ENCODE measurements at places on chromosomes 6 and 20.

DNA sequence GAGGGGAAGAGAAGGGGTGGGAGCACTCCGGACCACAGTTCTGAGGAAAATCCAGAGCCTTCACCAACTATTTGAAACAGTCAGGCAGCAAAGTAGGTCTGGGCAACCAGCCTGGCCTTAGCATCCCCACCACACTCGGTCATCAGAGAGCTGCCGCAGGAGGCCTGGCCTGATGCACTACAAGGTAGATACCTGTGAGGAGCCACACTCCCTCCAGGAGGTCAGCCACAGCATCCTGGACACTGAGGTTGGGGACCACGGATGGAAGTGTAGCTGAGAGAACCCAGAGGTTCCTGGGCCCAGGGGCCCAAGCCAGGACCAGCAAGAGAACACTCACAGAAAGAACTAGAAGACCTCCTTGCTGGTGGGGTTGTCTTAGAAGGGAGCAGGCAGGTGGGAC, 194.8 kb upstream of the PROKR2 start:
- no peak for DNase-seq

DNA sequence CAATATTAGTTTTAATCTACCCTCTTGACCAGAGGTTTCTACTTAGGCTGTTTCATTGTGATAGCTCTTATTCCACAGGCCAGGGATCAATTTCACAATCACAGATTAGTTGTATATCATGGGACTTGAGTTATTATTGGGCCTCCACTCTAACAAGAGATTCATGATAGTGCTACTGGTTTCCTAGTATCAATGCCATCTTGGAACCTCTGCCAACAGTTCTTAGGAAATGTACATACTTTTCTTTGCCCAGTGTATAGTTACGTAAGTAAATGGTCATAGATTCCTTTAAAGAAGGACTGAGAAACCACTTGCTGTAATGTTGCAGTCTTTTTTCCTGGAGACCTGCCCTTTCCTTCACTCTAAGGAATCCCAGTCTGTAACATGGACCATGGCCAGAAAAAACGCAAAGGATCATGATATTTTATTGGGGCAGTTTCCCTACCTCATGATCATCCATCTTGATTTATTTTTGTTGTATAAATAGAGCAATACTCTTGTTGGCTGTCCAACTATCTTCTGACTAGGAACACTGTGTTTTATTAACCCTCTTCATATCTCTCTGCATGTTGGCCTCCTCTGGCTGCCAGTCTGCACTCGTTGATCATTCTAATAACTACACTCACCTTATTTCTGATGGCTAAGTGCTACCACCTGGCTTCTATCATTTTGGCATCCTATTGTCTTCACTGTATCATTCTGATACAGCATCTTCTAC, 38.0 kb upstream of the VGLL2 start:
- DNase-seq = no peak

DNA sequence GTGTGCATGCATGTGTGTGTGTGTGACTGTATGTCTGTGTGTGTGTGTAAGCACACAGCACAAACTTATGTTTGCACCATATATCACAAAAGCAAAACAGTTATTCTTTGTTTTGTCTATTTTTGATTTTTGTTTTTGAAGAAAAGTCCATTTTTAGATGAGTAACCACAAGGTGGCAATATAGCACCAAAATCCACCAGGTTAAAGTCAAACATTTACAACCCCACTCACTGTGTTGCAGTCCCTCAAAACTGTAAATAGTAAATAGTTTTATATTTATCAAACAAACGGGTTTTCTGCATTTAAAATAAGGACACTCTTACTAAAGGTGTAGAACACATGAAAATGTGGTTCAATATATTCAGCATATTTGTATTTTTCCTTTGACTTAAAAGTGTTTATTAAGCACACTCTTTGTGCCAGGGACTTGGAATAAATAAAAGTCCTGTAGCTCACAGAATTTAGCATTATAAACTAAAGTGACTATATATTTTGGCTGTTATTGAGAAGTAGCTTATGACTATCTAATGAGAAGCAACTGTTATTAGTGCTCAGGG, 118.5 kb downstream of the GFRAL start:
- DNase-seq = no peak

DNA sequence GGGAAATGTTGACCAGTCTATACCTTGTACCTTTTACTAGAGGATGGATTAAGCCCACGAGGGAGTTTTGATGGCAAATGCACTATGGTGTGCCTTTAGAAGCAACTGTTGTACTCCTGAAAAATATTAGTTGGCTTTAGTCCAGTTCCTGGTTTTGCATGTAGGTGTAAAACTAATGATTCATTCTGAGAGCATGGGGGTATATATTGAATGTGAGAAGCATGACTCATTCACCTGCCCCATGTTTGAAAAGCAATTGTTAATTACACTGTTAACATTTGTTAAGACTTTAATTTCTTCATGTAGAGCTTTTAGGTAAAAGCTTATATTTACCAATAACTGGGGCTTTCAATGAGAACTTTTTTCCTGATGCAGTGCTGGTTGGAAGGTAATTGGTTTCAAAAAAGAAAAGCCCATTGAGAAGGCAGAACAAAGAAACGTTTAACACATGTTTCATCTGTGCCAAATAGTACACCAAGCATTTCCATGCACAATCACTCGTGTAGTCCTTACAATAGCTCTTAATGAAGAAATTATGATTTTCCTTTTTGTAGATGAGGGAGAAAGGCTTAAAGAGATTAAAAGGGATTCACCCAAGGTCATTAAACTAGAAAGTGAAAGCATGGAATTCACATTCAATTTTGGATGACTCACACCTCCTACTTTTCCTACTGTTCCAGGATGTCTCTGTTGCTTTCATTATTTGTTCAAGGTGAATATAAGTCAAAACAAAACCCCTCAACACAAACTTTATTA, 134.1 kb downstream of the CCDC170 start:
- no peak for DNase-seq

GRCh38 chr6:46901882-46902314, 19.8 kb downstream of the ADGRF5 start:
- DNase-seq = no peak

DNA sequence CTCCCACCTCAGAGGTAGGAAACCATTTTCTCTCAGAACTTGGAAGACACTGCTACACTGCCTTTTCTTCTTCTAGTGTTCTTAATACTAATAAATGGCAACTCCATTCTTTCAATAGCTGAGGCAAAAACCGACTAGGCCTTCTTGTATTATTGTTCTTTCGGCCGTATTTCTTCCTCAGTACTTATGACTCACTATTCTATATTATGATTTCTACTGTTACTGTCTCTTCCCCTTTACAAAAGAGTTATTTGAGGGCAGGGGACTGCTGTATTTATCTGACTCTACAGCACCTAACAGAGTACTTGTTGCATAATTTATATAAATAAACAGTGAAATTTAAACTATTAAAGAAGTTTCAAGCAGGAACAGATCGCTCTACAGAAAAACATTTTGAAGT, 3.1 kb downstream of the DNAAF9 start:
- DNase-seq = no peak

GRCh38 chr20:33914919-33915318, 78.8 kb upstream of the RALY start:
- no peak for DNase-seq

- DNase-seq = no peak
Measured at GRCh38 chr6:163338671-163339405, 75.7 kb upstream of the QKI start.

- no peak for DNase-seq
Measured at GRCh38 chr6:115270953-115271352, 789.7 kb downstream of the FRK start.

DNA sequence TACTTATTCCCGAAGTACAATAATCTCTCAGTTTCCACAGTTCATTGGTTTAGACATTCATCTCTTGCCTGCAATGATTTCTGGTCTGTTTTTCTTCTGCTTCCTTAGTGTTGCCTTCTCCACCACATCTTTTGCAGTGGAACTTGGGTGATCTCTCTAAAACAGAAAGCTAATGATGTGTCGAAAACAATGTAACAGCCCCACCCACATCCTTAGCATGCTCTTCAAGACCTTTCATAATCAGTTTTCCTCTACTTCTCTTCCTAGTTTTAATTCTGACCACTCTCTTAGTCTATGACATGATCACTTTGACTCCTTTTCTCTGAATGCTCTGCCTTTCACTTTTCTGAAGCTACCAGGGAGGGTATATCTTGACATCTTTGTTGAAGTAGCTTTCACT, 1007.9 kb upstream of the CITED2 start:
- no peak for DNase-seq

- no peak for DNase-seq
Measured at GRCh38 chr20:16228722-16229121, 344.5 kb downstream of the KIF16B start.

- DNase-seq = no peak
Measured at GRCh38 chr6:70286905-70287304, 16.0 kb downstream of the COL9A1 start.

- DNase-seq = no peak
Measured at GRCh38 chr20:56808117-56808725, 179.1 kb downstream of the TFAP2C start.

- no peak for DNase-seq
Measured at GRCh38 chr6:151179321-151179720, 60.4 kb upstream of the AKAP12 start.

- no peak for DNase-seq
Measured at GRCh38 chr6:136550045-136550329, 235 bp downstream of the MAP7 start.

DNA sequence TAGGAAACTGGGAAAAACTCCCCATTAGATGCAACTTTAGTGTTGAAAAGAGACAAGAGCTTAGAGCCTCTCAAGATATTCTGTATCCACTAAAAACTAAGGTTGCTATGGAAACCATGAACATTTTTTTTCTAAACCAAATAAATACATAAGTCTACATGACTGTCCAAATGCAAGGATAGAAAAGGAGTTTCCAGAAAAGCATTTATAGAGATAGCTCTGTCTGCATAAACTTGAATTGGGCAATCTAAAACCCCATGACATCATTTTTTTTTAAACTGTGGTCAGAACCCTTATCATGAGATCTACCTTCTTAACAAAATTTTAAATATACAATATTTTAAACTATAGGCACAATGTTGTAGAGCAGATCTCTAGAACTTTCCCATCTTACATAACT, 36.4 kb upstream of the FAM83B start:
- no peak for DNase-seq

DNA sequence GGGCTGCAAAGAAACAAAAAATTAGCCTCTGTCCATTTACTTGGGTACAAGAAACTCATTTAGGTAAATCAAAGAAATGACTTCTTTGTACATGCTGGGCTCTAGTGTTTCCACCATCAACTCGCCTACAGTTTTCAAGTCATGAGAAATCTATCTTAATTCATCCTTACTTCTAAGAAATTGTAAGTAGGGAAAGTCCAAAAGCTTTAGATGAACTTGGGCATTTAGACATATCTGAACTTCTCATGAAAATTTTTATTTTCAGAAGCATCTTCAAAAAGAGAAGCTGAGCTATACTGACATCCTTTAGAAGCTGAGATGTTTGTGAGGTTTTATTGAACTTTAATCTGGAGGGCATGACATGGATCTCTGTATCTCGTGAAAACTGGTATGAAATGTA, 117.3 kb downstream of the MYB start:
- DNase-seq = no peak

DNA sequence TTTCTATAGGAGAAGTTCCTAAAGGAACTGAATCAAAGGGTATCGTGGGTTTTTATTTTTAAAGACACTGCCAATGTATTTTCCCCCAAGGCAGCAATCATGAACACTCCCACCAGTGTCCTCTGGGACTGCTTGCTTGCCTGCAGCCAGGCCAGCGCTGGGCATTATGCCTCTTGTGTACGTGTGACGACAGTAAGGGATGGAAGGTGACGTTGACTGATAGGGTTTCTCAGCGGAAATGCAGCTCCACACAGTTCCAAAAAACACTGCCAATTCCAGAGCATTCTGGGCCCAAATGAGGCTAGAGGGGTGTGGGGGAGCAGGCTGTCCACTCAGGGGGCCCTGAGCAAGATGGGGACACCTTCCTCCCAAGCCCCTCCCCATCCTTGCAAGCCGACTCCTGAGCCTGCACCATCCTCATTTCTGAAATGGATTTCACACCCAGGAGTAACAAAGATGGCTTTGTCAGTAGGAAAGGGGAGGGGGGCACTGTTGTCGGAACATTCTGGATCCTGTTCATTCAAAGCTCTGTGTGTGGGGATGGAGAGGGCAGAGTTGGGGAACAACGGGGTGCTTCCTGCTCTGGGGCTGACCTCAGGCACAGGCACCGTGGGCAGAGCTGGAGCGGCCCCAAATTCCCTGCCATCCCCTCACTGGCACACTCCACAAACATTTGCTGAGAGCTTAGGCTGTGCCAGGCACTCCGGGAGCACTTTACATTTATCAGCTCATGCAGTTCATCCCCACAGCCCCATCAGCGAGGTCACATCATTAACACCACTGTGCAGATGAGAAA, 20.0 kb downstream of the PREX1 start:
- no peak for DNase-seq

- no peak for DNase-seq
Measured at GRCh38 chr20:61762167-61762710, 303.4 kb downstream of the TAF4 start.

GRCh38 chr6:43454696-43455530, 435 bp downstream of the DLK2 start:
- no peak for DNase-seq

DNA sequence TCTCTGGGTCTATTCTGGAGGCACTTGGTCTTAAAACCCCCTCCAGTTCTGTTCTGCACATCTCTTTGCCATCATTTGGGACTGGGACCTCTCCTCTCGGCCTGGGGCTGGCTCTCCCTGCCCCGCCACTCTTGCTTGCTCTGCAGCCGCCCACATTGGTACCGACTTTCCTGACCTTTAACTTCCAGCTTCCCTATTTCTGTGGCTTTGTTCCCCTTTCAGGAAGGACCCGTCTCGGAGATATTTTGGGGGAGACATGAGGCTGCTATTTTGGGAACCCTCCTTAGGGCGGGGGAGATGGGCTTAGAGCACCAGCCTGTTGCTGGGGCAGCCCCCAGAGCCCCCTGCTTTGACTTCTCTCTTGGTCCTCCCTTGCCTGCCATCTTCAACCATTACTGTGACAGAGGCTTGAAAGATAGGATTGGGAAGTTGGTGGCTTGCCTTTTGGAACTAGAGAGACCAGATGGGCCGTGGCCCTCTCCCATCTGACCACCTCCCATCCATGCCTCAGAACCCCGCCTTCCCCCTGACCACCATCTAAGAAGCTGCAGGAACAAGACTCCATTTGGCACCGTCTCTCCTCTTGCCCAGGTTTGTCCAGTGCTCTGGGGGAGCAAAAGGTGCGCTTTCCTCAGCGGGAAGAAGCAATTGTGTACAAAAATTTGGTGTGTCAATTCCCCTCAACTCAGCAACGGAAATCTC, 914 bp downstream of the TREM2 start:
- DNase-seq = no peak

Data from NCI-H187 treated with DMSO at 0.1 percent for 48 hours (cell line).